ENCODE measurements at places on chromosomes 12 and 14.

DNA sequence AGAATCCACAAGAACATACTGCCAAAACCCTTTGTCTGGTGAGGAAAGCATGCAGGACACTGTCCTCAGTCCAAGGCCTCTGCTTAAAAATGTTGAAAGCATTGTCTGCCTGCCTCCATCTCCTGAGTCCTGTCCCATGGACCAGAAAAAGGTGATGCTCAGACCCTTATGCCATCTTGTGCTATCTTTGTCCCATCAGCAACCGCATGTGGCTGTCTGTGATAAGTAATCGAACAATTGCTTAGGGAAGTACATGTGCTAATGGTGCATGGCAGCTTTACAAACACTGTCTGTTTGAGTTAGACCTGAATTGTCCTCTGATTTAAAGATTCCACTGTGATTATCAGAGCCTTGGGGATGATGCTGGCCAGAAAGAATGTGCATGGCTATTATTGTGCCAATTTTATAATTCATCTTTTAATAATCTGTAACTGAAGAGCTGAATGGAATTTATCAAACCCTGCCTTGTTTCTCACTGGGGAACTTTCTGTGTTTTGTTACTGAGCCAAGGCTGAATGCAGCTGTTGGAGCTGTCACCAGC is 177.5 kb downstream of the DACT1 start:
- no peak for DNase-seq

GRCh38 chr14:23127861-23128260 is 8.8 kb upstream of the CEBPE start:
- no peak for DNase-seq

DNA sequence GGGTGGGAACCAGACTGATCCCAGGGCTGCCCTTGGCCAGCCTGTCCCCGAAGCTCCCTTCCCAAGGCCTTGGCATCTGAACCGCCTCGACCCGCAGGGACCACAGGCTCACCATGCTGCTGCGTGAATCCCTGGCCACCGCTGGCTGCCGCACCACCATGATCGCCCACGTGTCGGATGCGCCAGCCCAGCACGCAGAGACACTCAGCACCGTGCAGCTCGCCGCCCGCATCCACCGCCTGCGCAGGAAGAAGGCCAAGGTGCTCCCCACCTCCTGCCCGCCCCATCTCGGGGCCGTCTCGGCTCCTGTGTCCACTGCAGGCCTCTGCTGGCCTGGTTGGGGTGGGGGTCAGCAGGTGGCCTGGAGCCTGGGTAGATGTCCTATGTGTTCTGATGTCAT is 35.7 kb downstream of the KIF26A start:
- DNase-seq, result no peak

DNA sequence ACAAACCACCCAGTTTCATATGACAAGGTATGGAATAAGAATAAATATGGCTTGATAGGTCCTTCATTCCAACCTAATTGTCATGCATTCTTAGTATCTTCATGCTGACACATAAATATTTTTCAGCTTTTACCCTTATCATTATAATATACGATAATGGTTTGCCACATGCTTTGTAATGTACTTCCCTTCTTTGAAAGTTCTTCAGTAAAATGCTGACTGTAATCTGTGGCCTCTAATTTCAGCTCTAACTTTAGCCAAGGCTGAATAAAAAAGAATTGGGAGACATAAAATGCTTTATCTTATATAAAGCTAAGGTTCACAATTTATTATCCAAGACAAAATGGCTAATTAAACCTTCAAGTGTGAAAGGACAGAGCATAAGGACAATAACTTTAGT is 2.6 kb upstream of the MAP4K5 start:
- DNase-seq, result no peak

- DNase-seq, result no peak
Observed at GRCh38 chr14:33370426-33370825, 431.7 kb downstream of the NPAS3 start.

DNA sequence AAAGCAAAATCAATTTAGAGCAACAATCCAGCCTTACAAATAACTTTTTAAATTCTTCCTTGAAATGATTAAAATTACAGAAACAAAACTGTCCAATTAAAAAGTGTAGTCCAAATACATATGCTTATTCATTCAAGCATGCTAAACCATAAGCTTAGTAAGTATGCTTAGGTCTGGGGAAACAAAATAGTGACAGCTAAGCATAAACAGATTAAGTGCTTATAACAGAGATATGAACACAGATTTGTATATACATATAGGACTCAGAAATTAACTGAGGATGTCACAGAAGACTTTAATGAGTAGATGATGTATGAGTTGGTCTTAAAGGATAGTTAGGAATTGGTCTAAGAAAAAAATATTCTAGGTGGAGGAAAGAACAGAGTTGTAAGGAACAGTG is 41.8 kb downstream of the SCAF11 start:
- no peak for DNase-seq

DNA sequence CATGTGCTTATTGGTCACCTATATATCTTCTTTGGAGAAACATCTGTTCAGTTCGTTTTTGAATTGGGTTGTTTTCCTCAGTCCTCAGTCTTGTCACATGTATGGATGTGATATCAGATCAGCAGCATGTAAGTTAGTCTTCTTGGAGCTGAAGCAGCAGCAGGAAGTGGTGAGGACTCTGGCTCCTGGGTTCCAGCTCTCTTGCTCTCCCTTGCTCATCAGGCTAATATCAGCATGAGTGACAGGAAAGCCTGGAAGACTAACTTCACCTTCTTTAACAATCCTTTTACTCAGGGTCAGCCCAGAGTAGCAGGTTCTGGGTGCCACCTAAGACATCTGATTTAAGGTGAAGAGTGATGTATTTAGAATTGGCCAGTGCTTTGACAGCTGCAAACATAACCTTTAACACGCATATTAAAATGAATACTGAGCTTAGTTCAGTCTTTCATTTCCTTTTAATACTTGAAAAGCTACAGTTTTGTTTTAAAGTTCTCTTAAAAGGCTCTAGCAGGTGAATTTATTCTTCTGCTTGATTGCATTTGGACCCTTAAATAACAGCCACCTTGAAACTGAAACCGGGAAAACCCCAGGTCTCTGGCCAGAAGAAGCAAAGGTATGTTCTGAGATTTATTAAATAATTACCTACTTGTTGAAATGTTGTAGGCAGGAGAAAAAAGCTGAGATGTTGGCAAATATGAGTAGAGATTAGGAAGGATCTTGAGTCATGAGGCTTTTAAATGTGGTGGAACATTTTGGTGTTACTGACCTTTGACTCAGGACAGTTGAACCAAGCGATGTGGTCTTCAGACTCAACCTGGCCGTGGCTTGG is 54.3 kb downstream of the DRAM1 start:
- no peak for DNase-seq

- peak; percentile 40 for DNase-seq
Observed at GRCh38 chr12:71746974-71747611, 7.6 kb upstream of the RAB21 start.

DNA sequence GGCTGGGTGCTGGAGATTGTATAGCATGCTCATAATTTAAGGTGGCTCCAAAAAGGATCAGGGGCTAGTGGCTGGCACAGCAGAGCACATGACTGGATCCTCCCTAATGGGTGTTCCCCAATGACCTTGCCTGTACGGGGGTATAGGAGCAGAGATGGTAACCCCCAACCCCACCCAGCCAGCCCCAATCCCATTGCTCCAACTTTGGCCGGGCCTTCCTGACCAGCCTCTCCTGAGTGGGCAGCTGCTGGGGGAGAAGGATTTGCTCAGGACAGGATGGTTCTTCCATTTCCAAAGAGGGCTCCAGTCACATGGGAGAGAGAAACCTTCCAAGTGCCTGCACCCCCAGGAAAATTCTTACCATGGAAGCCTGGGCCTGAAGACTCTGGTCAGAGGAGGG is 15.3 kb upstream of the NR4A1 start:
- no peak for DNase-seq

- no peak for DNase-seq
Observed at GRCh38 chr12:6592087-6592486, 15.1 kb downstream of the CHD4 start.

DNA sequence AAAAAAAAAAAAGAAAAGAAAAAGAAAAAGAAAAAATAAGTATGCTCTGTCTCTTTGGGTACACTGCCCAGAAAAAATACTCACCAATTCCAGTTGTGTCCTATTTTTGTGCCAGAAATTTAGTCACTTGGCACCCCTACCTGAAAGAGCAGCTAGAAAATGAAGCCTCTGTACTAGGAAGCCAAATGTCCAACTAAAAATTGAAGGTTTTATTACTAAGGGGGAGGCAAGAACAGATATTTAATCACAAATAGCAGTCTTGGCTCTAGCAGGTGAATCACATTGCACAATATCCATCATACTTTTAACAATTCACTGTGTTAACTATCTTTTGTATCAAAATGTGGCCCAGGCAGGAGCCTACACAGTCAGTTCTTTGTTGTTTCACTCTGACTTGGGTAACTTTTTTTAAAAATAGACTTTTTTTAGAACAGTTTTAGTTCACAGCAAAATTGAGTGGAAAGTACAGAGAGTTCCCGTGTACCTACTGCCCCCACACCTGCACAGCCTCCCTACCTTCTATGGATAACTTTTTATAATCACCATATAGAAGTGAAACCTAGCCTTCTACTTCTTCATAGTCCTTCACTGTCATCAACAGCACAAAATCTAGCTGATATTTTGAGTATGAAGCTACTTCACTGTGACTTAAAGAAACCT is 87.1 kb upstream of the ATF7IP start:
- DNase-seq, result no peak

DNA sequence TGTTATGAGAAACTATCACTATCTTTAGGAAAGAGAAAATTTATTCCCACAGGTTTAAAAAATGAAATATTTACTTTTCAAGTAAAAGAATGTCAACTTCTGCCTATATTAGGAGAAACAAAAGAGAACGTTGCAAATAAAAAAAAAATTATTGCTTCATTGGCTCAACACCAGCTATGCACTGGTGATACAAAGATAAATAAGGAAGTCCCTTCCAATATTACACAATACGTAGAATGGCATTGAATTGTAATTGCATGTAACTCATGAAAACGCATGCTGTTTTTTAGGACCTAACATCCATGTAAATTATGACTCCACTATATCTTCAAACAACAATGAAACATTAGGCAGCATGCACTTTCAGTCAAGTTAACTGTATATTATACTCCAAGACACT is 56.4 kb upstream of the RERGL start:
- no peak for DNase-seq

- no peak for DNase-seq
Observed at GRCh38 chr14:21229821-21230220, 39.4 kb downstream of the HNRNPC start.

DNA sequence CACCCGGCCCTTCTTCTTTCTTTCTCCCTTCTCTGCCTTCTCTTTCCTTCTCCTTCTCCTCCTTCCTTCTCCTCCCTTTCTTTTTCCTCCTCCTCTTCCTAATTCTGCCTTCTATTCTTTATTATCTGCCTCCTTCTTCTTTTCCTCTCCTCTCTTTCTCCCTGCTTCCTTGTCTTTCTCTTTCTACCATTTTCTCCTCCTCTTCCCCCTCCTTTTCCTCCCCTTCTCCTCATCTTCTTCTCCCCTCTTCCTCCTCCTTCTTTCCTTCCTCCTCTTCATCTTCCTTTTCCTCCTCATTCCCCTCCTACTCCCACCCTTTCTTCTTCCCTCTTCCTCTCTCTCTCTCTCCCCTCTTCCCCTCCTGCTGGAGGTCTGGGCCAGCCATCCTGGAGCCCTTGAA is 294.9 kb upstream of the CRY1 start:
- no peak for DNase-seq

DNA sequence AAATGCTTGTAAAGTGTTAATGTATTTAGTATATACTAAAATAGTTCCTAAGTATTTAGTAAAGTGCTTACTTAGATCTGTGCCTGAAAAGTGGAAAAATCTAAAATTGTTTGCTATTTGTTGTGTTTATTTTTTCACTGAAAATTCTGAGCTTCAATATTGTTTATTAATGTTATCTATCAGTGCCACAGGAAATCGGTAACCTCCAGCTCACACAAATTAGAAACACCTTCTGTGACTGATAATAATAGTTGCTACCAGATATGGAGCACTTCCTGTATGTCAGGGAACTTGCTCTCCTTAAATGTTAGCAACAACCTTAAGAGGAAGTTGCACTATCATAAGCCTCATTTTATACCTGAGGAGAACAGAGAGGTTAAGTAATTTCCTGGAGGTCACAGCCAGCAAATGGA is 723 bp upstream of the LRP10 start:
- DNase-seq, result no peak

DNA sequence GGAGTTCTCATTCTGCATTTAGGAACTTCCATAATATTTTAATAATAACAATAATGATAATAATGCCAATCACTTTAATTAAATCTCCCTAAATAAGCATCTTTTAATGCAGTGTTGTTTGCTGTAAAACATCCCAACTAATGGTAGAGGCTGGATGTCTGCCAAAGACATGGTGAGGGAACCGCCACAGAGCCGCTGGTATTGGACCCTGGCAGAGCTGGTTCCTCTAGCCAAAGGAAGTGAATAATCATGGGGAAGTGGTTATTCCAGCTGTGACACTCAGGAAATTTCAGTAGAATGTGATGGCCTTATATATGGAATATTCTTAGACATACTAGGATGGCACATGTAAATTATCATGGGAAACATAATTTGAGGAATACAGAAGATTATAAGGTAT is 483.3 kb downstream of the ZFP36L1 start:
- no peak for DNase-seq

DNA sequence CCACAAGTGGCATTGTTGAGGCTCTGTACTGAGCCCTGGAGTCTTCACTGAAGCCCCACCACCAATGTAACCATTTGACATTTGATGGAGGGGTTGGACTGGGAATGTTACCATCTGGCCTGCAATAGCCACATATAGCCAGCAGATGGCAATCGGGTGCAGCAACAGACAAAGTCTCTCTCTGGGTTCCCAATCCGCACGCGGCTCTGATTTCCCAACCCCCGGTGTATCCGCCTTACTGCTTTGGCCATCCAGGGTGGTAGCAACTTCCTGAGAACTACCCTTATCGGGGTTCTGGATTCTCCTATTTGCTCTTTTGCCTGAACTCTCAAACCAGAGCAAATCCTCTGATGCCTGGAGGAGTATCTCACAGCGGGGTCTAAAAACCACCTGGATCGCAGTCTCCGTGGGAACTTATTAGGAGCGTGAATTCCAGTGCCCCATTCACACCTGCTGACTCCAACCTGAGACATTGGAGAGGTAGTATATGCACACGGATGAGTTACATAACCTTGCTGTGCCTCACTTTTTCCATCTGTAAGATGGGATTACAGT is 14.2 kb downstream of the VRTN start:
- DNase-seq, result peak; percentile 76
